ENCODE measurements at places on chromosomes 3 and 15.

DNA sequence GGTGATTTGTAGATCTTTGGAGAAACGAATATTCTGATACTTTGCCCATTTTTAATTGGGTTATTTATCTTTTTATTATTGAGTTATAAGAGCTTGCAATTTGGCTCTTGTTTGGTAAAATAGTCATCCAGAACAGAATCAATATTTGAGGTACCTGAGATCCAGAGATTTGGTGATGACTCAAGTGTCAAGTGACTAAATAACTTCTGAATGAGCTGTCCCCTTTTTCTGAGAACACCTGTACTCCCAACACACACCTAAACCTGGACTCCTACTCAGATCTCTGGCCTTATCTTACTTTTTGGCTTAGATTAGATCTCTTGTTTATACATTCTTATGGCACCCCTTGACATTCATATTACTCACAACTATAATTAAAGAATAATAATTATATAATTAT, 3.1 kb upstream of the TRA2B start:
- no peak for DNase-seq

DNA sequence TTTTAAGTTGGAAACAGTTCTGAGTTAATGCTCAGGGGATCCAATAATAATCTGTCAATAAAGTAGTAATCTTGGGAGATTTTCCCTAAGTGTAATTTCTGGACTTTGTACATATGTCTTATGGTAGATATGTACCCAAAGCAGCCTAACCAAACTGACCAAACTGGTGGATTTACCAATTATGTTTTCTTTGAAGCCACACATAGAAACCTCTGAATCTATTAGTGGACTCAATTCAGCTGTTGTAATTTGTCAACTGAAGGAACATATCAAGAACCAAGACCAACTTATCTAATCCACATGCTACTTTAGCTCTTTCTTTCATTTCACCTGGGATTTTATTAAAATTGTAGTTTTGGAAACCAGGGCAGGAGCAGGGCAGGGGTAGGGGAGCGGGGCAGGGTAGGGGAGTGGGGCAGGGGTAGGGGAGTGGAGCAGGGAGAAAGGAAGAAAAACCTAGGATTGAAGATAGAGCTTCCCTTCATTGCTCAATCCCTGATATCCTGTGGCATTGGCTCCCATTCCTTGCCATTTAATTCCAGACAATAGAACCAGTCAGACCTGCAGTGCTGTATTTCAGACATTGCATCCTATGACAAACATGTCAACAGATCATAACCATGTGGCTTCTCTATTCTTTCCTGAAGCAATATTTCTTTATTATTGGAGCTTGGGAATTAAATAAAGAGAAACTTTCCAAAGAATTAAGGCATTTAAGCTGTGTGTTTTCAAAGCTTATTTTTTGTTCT, 101.8 kb downstream of the NFKBIZ start:
- no peak for DNase-seq

DNA sequence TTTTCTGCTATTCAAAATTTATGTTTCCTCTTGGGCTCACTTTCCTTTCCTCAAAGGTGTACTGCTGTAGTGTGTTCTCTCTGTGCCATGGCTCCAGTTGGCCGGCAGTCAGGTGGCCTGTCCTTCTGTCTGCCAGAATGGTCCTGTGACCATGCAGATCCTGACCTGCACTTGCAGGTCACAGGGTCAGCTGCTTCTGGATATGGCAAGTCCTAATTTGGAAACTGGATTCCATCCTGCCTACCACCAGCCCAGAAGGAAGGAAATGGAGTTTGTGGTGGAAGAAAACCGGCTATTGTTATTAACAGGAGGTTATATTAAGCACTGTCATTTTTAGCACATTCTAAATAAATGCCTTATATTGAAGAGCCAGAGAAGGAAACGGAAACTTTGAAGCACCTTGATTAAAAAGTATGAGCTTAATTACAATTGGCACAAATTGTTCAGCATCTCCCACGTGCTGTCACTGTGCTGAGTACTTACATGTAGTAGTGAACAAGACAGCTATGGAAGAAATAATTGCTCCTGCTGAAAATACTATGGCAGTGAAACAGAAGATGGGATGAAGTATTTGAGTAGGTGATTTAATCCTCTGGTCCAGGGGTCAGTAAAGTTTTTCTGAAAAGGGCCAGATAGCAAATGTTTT, 362.8 kb downstream of the PTPRG start:
- DNase-seq = no peak

DNA sequence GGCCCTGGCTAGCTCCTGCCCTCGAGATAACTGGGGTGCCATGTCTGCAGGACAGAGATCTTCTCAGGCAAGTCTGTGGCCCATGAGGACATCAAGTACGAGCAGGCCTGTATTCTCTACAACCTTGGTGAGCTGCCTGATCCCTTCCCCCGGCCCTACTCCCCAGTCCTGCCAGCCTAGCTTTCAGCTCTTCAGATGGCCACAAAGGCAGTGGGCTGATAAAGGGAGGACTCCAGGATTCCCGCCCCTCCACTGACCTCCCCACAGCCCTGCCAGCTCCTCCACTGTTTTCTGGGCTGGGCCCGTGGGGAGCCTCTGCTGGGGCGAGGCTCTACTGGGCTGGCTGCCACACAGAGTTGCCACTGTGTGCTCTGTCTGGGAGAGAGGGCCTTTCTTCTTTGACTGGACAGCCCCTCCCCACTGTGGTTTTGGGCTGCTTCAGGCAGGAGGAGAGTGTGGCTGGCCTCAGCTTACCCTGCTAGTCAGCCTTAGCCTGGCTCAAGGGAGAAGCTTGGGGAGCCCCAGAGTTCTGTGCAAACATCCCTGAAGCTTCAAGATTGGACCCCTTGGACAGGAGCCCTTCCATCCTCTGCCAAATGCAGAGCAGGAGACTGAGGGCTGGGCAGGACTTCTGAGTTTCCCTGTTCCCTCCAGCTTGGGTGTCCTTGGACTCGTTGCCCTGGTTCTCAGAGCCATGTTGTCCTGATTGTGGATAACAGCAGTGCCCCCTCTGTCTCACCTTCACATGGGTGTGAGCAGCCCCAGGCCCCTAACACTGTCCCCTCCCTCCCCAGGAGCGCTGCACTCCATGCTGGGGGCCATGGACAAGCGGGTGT, 24.4 kb downstream of the PTPN23 start:
- DNase-seq = no peak

DNA sequence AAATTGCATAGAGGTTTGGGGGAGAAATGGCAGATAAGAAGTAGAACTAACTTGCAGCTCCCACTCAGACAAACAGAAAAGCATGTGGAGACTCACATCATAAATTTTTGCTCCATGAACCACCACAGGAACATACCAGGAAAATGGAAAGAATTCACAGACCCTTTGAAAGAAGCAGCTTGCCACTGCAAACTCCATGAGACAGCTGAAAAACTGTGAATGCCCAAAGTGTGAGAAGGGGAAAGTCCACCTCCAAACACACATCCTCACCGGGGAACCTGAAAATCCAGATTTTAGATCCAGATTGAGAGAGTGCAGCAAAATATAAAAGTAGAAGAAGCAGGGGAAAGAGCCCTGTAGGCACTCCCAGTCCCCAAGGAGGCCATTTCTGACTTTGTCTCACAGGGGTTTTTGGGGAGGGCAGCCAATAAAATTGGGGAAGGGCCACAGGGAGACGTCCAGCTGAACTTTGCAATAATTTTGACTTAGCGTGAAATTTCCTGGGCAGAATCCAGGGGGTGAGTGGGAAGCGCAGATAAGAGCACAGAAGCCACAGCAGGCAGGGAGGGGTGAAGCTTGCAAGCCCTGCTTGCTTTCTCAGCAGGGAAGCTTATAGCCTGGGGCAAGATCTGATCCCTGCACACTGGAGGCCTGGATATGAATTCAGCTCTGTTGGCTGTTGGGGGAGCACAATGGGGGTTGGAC, 183.4 kb upstream of the UBE2E2 start:
- DNase-seq = no peak

DNA sequence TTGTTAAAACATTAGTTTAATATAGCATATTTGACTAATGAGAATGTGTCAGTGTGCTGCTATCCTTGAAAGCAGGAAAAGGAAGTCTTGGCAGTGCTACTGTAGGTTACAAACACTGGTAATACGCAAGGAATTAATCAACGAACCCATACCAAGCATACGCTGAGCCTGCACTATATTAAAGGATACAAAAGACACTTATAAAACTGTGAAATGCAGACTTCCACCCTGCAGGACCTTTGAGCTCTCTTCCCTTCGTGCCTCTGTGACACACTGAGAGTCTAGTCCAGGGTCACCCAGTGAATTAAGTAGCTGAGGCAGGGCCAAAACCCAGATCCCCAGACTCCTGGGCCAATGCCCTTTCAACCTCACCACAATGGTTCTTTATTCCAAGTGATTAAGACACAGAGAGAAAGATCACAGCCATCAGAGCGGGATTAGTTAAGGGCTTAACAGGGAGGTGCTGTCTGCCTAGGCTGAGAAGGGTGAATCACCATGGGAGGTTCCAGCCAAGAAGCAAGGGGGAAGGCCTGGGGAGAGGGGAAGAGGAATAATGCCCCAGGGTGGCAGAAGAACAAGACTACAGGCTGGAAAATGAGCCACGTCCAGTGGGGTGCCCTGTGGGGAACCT, 6.8 kb downstream of the ANXA2 start:
- DNase-seq = no peak

GRCh38 chr3:192505731-192506130, 221.6 kb downstream of the FGF12 start:
- DNase-seq = no peak
